ELR (cell line): ENCODE measurements at places on chromosomes 13 and 19.

- no peak for DNase-seq
Observed at GRCh38 chr13:50812242-50812641, 31.2 kb downstream of the DLEU7 start.

GRCh38 chr13:97834250-97834649 lies 119.2 kb upstream of the IPO5 start:
- no peak for DNase-seq

- DNase-seq: peak; percentile 58
Observed at GRCh38 chr13:44932171-44932849, 57.0 kb downstream of the NUFIP1 start.

- DNase-seq: no peak
Observed at GRCh38 chr13:22275393-22275792, 604.5 kb downstream of the FGF9 start.

DNA sequence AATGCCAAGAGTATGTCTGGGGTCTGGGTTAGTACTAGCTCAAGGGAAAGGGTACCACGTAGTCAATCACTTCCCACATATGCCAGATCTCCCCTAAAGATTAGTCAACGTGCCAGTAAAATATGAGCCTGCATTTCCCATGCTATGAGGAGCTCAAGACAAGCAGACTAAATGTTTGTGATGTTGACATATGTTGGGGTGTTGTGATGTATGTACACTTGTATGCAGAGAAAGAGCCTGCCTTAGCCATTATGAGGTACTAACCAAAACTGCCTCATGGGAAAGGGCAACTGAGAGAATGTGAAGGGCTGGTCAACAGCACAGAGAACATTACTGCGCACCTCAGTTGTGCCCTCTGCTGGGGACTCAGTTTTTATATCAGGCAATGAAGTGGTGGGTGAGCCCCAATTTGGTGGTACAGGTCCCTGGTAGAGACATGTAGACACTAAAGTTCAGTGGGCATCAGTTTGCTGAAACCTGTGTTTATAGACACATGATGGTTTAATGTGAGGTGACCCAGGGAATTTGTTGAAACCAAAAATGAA lies 287.0 kb downstream of the DCT start:
- DNase-seq: peak; percentile 35

- no peak for DNase-seq
Observed at GRCh38 chr13:26710166-26710565, 50.4 kb downstream of the GPR12 start.

GRCh38 chr13:50476577-50477285 lies 366.8 kb downstream of the DLEU7 start:
- no peak for DNase-seq

- DNase-seq: peak; percentile 79
Observed at GRCh38 chr19:42468273-42468796, 25.6 kb upstream of the CXCL17 start.

DNA sequence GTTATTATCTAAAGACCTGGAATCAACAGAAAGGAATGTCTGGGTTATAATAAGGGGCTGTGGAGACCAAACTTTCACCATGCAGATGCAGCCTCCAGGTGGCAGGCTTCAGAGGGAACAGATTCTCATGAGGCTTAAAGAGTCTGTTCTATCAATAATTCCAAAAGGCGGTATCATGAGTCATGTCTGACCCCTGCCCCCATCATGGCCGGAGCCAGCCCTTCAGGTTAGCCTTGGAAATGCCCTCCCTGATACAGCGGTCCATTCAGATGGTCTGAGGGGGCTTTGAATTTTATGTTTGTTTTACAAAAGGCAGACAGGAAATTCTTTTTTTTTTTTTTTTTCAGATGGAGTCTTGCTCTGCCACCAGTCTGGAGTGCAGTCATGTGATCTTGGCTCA lies 21.7 kb upstream of the LAMP1 start:
- peak; percentile 85 for DNase-seq

- DNase-seq: peak; percentile 24
Observed at GRCh38 chr13:108859197-108860012, 230.0 kb downstream of the MYO16 start.

GRCh38 chr13:69617587-69617986 lies 490.0 kb upstream of the ATXN8OS start:
- no peak for DNase-seq

- DNase-seq: peak; percentile 42
Observed at GRCh38 chr13:106286811-106287210, 248.7 kb downstream of the EFNB2 start.

DNA sequence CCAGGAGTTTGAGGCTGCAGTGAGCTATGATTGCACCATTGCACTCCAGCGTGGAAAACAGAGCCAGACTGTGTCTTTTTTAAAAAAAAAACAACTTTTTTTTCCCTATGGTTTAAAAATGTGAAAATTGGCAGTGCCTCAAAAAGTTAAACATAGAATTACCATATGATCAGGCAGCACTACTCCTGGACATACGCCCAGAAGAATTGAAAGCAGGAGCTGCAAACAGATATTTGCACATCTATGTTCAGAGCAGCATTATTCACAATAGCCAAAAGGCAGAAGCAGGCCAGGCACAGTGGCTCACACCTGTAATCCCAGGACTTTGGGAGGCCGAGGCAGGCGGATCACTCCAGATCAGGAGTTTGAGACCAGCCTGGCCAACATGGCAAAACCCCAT lies 3.8 kb upstream of the RETN start:
- no peak for DNase-seq

GRCh38 chr19:40376286-40376862 lies 13.6 kb downstream of the HIPK4 start:
- DNase-seq: no peak

GRCh38 chr13:113500530-113501265 lies 10.2 kb upstream of the DCUN1D2 start:
- no peak for DNase-seq

- no peak for DNase-seq
Observed at GRCh38 chr13:44230071-44230470, 143.6 kb upstream of the SERP2 start.

- no peak for DNase-seq
Observed at GRCh38 chr13:43230989-43231388, 207.6 kb downstream of the DNAJC15 start.

GRCh38 chr13:99199541-99200431 lies 868 bp upstream of the UBAC2 start:
- peak; percentile 16 for DNase-seq

DNA sequence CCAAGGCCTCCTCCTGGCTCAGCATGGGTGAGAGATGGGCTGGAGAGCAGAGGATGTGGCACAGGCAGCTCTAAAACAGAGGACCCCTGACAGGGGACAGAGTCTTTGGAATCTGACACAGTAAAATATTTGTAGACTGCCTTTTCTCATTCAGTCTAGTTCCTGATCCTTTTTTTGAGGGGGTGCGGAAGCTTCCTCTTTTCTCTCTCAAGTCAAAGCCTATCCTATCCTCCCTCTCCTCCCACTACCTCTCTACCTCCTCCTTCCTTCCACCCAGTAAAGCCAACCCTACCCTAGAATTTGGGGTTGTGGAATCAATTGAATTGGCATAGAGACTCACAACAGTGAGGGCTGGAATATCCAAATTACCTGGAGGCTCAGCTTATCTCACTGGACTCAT lies 82.0 kb downstream of the TEX26 start:
- no peak for DNase-seq

GRCh38 chr19:3375221-3376090 lies 9.1 kb downstream of the NFIC start:
- DNase-seq: peak; percentile 37

DNA sequence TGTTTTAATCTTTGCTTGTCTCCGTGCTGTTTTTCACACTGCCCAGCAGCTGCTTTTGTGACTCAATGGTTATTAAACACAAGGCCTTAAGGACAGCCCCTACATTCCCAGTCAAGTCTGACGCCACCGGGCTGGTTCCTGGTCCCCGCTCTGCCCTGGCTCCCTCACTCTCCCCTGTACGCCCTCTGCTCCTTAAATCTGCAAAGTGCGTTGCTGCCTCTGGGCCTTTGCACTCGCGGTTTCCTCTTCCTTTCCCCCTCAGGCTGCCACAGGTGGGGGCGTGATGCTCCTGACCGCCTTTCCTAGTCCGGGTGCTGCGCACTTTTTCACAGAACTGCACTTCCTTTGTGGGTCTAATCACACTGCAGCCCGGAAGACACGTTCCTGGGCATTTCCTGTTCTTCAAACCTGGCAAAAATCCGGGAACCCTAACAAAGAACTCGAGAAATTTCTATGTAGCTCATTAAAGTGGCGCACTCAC lies 25.6 kb downstream of the NOSIP start:
- DNase-seq: no peak

GRCh38 chr13:76937281-76937820 lies 11.0 kb upstream of the ACOD1 start:
- peak; percentile 96 for DNase-seq

GRCh38 chr13:33100886-33101285 lies 84.7 kb downstream of the KL start:
- DNase-seq: no peak
